ENCODE measurements at places on chromosomes 11 and 22.

GRCh38 chr11:13462311-13462900 lies 616 bp downstream of the BTBD10 start:
- peak; percentile 65 for DNase-seq

DNA sequence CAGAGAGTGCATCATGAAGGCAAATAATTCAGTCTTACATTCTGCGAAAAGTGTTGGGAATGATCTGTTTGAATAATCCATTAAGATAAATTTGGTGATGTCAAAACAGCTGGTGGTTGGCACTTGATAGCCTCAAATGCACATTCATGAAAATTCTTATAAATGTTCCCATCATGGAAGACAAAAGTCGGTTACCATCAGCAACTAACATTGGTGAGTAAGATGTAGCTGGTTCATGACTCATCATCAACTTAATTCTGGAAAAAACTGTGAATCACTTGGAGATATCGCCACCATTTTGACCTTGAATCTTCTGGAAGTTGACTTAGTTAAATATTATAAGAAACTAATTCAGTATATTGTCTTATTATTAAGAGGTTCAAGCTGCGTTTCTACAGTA lies 11.2 kb downstream of the CRYBB1 start:
- DNase-seq: no peak

GRCh38 chr11:8101421-8101820 lies 20.4 kb downstream of the TUB start:
- DNase-seq: peak; percentile 10

DNA sequence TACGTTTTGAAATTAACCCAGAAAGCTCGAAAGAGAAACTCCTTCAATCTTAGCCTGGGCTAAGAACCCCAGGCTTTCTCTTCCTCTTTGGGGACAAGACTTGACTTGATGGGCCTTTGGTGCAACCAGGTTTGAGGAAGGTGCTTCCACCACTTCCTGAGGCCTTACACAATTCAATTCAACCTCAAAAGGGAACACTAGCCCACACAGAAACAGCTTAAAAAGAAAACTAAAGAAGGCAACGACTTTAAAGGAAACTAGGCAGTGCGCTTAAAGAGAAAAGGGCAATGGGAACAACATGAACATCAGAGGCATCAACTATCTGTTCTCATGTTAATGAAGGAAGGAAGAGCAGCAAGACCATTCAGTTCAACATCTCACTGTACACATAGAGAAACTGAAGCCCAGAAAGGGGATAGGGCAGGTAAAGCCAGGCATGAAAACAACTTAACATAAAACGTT lies 24.8 kb downstream of the PAK1 start:
- no peak for DNase-seq

GRCh38 chr11:69114811-69115523 lies 40.8 kb upstream of the SMIM38 start:
- DNase-seq: no peak

DNA sequence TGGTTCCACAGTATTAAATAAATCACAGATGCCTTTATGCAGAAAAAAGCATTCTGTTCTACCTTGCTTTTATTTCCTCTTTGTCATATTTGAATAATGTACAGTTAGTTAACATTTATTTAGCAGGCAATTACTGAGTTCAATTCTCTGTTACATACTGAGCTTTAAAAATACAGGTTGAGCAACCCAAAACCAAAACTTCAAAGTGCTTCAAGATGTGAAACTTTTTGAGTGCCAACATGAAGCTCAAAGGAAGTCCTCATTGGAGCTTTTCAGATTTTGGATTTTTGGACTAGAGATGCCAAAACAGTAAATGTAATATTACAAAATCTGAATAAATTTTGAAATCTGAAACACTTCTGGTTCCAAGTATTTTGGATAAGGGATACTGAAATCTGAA lies 54.1 kb downstream of the PDHX start:
- DNase-seq: no peak

- no peak for DNase-seq
Measured at GRCh38 chr22:21014726-21015465, at the start of gene P2RX6. Gene P2RX6 (plus strand): TSS chr22:21015165. CDS start chr22:21015175, 10 bp downstream.

DNA sequence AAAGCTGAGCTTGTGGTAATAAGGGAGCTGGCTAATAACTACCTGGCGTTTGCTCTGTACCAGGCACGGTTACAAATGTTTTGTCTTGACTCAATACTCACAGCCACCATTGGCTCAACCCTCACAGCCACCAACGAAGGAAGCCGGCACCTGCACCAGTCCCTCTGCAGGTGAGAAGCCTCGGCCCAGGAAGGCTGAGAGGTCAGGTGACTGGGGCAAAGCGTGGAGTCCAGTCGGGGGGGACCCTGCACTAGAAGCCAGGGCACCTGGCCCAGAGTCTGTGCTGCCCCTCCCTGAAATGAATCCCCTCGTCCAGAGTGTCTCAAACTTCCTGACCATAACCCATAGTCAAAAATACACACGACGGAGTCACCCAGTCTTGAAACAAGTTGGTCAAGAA lies 90.1 kb downstream of the PHF21B start:
- no peak for DNase-seq

GRCh38 chr22:37225481-37225880 lies 13.2 kb upstream of the SSTR3 start:
- DNase-seq: no peak

DNA sequence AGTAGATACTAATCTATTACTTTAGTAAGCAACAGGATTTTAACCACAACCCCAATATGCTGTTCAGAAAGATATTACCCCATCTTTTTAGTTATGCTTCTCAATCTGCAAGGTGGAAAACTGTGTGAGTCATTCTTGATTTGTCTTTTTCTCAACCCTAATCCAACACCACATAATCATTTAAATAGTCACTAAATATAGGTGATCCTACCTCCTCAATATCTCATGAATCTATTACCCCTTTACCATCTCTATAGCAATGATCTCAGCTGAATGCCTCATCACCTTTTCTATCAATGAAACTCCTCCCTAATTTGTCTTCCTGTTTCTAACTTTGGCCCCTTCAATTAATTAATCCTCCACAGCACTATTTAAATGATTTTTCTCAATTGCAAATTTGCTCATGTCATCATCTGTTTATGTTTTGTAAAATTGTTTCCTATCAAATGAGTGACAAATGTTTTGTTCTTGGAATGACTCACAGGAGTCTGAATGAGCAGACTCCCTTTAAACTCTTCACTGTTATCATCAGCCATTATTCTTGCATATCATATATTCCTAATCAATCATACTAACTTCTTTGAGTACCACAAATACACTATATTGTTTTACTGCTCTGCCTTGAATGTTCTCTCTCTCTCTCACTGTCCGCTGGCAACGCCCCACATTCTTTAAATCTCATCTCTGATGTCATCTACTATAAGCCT lies 26.1 kb downstream of the SNX19 start:
- DNase-seq: no peak

DNA sequence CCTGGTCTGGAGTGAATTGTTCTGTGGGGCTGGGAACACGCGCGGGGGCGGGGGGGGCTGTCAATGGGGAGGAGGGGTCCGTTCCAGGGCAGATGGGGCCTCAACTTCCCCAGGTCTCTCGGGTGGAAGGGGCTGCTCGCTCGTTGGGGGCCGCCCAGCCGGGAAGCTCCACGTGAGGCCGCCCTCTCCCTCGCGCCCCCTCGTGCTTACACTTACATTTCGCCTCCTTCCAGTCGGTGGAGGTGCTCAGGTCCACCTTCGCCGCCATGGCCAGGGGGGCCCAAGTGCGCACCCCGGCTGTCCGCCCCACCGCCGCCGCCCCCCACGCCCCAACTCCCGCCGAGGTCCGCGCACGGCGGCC lies 452 bp downstream of the MACROD1 start:
- no peak for DNase-seq

- DNase-seq: no peak
Measured at GRCh38 chr22:46064228-46064965, 85.9 kb upstream of the PPARA start.

GRCh38 chr11:72243173-72244059 lies 560 bp downstream of the PHOX2A start:
- no peak for DNase-seq

DNA sequence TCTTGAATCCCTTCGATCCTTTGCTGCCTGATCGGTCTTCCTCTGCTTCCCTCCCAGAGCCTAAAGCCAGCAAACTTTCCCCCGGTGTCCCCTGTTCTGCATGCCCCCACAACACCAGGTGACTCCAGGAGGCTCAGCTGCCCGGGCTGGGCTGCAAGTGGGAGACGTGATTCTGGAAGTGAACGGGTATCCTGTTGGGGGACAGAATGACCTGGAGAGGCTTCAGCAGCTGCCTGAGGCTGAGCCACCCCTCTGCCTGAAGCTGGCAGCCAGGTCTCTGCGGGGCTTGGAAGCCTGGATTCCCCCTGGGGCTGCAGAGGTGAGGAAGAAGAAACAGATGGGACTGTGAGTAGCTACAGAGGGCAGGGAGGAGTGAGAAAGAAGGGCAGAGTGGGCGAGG lies 3.6 kb downstream of the NHERF4 start:
- no peak for DNase-seq

DNA sequence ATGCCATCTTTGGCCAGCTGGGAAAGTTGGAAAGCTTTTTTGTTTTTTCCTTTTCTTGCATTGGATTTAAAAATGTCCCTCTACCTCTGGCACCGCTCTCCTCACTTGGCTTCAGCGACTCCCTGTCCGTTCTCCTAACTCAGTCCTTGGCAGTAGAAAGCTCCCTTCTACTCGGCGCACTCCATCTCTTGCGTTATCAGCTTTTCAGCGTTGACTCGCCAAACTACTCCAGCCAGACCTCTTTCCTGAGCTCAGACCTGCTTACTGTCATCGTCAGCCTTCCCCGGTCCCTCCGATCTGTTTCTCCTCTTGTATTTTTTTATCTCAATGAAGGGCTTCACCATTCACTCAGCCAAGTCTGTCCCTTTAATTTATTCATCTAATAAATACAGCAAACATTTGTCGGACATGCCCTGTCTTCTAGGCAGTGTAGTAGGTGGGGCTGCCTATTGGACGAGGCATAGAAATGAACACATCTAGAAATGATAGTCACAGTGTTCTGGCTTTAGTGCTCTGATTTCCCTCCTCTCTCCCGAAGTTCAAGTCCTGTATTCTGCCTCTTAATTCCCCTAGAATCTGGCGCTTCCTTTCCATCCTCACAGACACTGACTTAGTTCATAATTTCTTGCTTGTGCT lies 839 bp downstream of the CEP164 start:
- no peak for DNase-seq

- no peak for DNase-seq
Measured at GRCh38 chr11:119852741-119853140, 123.7 kb upstream of the NECTIN1 start.

All from activated CD4-positive, alpha-beta memory T cell treated with anti-CD3 and anti-CD28 coated beads, Interleukin-2, amount 10 ng/mL, durations not matched to agents 7 days and 5 days (primary cell).